ENCODE measurements at places on chromosomes 3 and 15.

GRCh38 chr3:42749753-42750231, 23.3 kb downstream of the CCDC13 start:
- no peak for DNase-seq

DNA sequence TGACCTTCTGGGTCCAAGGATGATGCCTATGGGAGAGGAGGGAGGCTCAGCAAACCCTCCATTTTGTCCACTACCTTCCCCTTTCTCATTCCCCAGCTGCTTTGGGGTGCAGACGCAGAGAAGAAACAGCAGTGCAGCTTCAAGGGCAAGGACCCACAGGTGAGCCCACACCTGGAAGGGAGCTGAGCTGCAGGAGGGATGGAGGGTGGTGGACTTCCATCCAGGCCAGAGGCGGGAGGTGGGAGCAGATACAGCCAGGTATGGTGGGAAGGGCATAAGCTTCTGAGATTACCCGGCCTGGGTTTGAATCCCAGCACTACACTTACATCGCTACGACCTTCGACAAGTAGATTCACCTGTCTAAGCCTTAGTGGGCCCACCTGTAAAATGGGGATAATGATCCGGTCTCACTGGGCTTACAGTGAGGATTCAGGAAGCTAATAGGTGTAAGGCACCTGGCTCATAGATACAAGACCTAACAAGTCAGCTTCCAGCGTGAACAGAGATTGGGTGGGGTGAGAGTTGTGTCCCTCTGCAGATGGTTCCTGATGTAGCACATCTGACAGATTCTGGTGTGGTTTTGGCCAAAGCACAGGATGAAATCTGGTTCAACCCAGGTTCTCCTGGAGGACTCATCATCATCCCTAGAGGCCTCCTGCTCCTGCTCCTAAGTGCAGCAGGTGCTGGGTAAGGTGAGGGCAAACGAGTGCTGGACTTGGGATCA, 15.9 kb downstream of the CIB1 start:
- no peak for DNase-seq

DNA sequence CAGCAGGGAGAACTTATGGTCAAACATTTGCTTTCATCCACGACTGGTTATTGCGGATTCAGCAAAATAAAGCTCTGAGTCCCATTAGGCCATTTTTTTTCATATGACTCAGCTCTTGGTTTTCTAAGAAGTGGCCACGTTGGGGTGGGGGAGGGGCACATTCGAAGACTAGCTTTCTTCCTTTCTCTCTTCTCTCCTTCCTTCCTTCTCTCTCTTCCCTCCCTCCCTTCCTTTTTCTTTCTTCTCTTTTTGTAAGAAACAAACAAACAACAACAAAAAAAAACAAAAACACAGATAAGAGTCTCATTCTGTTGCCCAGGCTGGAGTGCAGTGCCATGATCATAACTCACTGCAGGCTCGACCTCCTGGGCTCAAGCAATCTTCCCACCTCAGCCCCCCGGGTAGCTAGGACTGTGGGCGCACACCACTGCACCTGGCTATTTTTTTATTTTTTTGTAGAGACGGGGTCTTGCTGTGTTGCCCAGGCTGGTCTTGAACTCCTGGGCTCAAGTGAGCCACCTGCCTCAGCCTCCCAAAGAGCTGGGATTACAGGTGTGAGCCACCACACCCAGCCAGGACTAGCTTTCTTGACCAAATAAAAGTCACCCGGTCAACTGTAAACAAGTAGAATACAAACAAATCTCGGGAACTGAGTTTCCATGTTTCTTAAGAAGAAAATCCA, 41.6 kb downstream of the ABCC5 start:
- DNase-seq, result no peak

DNA sequence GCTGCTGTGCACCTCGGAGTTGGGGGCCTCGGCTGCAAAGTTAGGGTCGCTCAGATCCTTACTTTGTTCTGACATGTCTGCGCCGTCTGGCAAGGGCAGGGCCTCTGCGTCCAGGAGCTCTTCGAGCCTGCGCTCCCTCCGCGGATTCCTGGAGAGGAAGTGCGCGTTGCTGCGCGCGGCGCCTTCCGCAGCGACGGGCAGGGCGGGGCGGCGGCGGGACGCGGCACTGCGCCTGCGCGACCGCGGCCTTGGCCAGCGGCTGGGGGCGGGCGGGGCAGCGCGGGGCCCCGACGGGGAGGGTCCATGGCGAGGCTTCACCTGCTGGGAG, at the start of gene NDN:
Gene NDN (minus strand): TSS at position 163 of the 328 bp plus-strand sequence. CDS start 88 bp downstream, at position 75.
- no peak for DNase-seq

GRCh38 chr3:12345141-12345561, 56.3 kb downstream of the PPARG start:
- DNase-seq, result no peak

DNA sequence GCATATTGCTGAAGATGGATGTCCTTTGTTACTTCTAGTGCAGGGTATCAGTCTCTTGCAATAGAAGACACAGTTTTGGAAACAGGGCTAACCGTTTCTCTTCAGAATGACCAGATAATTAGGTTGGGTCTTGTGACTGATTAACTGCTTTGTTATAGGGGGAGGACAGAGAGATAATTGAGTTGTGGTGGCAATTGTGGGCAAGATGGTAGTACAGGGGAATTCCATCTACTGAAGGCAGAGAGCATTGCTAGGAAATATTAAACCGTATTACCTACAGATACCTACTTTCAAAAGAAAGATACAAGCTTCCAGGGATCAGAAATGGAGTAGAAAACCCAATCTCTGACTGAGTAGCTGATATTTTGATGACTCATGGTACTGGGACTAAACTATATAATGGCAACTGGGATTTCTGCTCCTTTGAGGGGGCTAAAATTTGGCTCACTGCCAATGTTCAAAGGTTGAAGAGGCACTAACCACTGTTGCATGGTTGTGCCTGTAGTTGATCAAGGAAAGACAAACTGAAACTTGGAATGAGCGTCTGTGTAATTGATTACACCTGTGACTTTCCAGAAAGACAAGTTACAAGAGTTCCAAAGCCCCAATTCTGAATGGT, 4.2 kb downstream of the PRR23B start:
- no peak for DNase-seq

DNA sequence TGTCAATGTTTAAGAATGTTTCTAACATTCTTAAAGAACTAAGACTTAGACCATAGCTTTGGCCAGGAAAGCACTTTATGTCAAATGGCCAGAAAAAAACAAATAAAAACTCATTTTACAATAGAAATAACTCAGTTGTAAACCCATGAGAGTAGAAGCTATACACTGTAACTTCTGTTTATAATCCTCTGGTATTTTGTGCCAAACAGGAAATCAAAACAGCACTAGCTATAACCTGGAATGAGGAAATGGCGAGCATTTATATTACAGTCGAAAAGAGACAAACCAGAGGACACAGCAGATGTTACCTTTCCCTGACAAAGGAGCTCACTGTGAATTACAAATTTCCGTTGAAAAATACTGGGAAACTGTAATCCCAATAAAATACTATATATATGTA, 10.3 kb downstream of the GK5 start:
- no peak for DNase-seq

- no peak for DNase-seq
Measured at GRCh38 chr3:30343861-30344260, 262.5 kb upstream of the TGFBR2 start.

GRCh38 chr3:168467115-168467714, 371.5 kb upstream of the GOLIM4 start:
- no peak for DNase-seq

DNA sequence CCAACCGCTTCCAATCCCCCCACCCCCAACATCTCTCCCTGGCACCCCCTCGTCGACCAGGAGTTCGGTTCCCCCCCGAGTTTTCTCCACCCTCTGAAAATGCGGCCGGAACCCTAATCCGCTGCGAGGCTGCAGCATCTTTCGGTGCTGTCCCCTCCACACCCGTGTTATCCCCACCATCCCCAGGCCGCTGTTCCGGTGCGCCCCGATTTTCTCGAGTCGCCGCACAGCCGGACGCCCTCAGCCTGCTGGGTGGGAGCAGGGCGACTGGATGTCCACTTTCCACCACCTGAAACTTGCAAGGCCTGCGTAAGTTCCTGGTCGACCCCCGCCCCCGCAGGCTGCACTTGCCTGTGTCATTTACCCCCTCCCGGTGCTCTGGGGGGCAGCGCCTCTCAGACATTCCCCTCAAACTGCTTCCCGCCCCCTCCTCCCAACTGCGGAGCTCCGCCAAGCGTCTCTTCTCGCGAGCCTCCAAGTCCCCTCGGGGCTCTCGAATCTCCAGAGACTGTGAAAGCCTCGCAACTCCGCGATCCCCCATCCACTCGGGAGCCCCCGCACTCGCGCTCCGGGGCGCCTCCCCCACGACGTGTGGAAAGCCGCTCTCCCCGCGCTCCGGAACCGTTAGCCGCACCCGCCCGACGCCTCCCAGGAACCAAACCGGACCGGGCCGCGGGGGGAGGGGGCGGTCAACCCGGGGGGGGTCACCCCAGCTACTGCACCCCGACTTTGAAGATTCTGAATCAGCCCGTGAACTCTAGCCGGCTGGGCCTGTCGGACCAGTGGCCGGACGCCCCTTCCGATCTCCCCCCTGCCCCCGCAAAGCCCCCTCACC, 566 bp downstream of the ETV5 start:
- DNase-seq, result no peak

- DNase-seq, result no peak
Measured at GRCh38 chr15:80211976-80212375, 40.0 kb downstream of the CTXND1 start.

- no peak for DNase-seq
Measured at GRCh38 chr15:86295511-86295910, 215.8 kb downstream of the AGBL1 start.

Measured in stimulated activated CD8-positive, alpha-beta memory T cell treated with anti-CD3 and anti-CD28 coated beads, Interleukin-4, amount 100 ng/mL, for 24 hours (primary cell).